ENCODE measurements at places on chromosomes 5 and 9. TPM values are rescaled to one million over a fixed set of nuclear protein-coding genes. Genes with fewer than 3 reads are reported as not detected.

DNA sequence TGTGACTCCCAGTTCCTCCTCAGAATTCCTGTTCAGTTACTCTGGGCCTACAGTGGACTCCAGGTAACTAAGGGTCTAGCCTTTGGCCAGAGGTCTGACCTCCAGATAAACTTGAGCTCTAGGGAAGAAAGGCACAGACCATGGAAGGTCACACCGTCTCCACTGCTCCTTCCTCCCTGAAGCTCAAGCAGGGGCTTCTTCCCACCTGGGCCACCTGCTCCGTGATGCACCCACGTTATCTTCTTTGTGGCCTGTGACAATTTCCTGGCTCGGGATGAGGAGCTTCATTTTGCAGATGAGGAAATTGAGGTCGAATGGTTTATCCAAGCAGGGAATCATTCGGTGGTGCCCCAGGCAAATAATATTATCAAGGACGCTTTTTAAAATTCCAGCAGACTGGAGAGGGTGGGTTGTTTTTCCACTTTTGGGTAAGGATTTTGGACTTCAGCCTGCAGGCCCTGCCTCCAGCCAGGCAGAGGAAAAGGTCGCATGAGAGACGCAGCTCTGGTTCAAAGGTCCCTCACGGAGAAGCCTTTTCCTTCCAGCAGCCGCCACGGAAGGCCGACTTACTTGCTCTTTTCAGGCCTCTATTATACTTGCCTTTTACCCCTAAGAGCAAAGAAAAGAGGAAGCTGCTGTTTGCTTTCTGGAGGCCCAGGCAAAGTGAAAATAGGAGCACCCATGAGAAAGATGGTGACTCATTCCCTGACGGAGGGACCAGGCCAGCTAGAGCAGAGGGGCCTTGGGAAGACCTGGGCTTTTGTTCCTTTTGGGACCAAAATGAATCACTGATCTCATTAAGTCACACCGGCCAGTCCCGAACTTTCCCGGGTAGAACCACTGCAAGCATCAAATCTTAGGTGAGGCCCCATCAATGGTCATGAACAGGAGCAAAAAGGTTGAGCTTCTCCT lies 22.8 kb upstream of the DUSP1 start:
- no peak for DNase-seq

DNA sequence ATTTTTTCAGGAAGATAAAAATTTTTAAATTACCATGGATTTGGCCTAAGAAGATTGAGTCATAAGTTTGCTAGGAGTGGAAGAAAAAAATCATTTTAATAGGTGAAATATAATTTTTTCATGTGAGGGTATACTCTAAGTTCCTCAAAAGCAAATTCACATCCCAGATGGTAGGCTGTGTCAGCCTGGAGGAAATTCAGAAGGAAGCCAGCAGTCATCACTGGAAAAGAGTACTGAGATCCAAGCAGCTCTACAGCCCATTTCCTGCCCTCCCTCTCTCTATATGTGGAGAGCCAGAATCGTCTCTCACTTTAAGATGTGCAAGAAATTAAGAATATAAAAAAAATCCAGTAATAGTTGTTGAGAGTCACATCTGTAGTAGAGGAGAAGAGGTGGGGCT lies 126.5 kb upstream of the CDH18 start:
- no peak for DNase-seq

DNA sequence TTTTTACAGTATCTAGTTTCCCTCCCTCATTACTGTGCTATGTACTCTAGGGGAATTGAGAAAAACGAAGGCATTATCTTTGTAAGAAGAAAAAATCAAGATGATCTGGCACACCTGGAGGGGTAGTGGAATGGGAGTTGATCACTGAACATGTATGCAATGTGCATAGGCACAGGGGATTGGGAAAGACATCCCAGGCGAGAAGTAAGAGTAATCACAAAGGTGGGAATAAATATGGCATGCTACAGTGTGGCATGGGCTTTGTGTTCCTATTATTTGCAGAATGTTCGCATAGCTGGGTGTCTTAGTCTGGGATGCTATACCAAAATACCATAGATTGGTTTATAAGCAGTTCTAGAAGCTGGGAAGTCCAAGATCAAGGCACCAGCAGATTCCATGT lies 130.6 kb downstream of the SMARCA2 start:
- no peak for DNase-seq

- DNase-seq: peak; percentile 75
Observed at GRCh38 chr5:72107131-72107900, at the start of gene MAP1B. Gene MAP1B, plus strand, starts transcription at chr5:72107475. Its CDS starts 57 bp downstream, at chr5:72107532.

DNA sequence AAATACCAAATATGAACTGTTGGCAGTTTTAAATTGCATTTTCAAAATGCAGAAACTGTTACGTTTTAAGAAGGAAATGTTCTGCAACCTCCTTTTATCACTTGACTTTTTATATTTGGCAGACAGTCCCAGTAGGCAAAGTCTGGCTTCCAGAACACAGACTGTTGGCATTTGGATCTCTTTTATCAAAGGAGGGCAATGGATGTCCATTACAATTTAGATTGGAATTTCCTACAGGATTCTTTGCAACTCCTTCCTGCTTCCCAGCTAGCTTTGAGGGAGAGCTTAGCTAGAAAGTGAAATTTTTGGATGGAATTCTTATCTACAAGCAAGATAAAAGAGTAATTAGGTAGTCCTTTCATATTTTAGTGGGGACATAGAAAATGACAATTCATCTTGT lies 142.6 kb downstream of the SLF1 start:
- no peak for DNase-seq

DNA sequence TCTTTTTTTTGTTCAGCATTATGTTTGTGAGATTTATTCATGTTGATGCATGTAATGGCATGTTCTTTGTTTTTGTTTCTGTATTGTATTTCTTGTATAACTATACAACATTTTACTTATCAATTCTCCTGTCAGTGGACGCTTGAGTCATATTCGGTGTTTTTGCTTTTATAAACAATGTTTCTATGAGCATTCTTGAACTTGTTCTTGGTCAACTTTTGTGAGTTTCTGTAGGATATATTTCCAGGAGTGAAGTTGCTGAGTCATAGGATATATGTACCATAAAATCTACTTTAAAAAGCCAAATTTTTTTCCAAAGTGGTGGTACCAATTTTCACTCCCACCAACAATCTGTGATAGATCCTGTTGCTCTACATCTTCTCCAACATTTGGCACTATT lies 104.8 kb downstream of the VCAN start:
- no peak for DNase-seq

- DNase-seq: no peak
Observed at GRCh38 chr9:34809504-34810186, 99.7 kb upstream of the CCL21 start.

DNA sequence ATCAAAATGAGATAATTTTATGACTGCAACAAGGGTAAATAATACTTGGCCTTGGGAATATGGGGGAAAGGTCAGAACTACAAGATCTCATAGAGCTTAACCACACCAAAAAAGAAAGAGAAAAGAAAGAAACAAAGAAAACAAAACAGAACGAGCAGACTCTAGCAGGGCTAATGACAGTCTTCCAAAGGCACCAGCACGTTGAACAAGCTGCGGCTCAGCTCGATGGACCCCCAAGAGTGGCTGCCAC lies 689 bp downstream of the AK3 start:
- no peak for DNase-seq

DNA sequence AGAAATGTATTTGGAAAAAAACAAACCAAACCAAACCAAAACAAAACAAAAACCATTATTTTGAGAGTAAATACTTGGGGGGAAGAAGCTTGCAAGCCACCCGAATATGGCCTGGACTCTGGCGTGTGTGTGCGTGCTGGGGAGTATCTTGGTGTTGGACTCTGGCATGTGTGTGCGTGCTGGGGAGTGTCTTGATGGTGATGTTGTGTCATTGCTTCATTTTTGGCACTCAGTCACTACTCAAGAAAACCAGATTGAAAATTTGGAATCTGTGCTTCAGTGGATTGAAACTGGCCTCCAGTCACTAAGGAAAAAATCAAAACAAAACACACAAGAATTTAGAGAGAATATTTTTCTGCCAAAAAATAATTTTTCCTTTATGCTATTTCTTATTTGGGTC lies 76.1 kb downstream of the ARRDC3 start:
- peak; percentile 80 for DNase-seq

DNA sequence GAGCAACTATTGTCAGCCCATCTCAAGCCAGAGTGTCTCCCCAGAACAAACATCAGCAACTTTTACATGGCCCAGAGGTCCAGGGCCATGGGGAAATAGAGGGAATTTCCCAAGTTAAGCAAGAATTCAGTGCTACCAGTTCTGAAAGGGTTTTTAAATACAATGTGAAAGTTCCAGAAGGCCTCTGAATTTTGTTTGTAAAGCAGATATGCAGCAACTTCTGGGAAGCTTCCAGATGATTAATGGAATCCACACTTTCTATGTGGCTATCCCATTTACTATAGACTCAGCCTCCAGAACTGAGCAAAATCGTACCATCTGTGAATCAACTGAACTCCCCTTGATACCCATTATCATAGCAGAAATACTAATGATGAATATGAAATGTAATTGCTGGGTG lies 93.8 kb downstream of the FEM1C start:
- peak; percentile 79 for DNase-seq

DNA sequence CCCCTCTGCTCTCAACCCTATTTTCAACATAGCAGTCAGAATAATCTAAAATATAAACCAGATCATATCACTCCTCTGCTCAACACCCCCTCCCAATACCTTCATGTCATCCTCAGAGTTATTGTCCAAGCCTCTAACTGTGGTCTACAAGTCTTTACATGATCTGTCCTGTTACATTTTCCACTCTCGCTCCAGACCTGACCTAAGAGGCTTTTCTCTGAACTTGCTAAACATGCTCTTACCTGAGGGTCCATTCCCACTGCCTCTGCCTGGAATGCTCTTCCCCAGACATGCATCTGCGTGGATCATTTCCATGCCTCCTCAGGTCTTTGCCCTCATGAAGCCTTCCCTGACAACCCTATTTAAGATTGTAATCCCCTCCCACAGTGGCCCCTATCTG lies 12.0 kb downstream of the NIPSNAP3B start:
- no peak for DNase-seq

DNA sequence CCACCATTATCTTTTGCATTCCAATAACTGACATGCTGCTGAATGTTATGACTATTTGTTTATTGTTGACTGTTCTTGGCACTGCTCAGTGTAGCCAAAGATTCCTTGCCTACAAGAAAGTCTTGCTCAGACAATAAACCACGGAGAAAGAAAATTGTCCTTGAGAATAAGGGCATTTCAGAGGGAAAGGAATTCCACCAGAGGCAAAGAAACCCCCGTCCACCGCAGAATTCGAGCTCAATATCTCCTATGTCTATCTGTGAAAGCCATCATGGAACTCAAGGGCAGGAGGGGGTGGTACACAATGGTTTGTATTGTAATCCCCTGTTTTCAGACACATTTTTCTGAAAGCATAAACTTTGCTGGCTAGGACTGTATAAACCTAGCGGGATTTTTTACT lies 70.3 kb upstream of the ADAMTS16 start:
- no peak for DNase-seq

GRCh38 chr5:98066910-98067309 lies 706.6 kb upstream of the RGMB start:
- DNase-seq: no peak

- DNase-seq: no peak
Observed at GRCh38 chr5:111229871-111230810, 6.0 kb downstream of the CAMK4 start.

GRCh38 chr9:108125625-108126024 lies 636.1 kb upstream of the KLF4 start:
- DNase-seq: no peak

DNA sequence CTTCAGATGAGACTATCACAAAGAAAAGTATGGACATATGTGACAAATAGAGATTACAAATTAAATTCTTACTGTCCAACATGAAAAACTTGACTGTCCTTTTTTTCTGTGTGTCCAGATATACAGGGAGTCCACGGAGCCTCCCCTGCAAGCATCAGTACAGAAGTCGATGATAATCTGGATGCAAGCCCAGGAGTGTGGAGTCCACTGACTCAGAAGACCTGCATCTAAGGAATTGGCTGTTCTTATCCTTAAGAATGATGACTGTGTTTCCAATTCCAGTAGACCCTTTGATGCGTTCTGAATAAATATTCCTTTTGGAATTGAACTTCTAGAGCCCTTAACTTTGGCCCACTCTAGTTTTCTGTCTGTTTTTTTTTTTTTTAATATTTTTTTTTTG lies 56.7 kb upstream of the TAF11L2 start:
- no peak for DNase-seq

GRCh38 chr9:32942755-32943460 lies 58.5 kb downstream of the APTX start:
- no peak for DNase-seq

GRCh38 chr5:150057052-150057451 lies 29.3 kb downstream of the CSF1R start:
- no peak for DNase-seq

DNA sequence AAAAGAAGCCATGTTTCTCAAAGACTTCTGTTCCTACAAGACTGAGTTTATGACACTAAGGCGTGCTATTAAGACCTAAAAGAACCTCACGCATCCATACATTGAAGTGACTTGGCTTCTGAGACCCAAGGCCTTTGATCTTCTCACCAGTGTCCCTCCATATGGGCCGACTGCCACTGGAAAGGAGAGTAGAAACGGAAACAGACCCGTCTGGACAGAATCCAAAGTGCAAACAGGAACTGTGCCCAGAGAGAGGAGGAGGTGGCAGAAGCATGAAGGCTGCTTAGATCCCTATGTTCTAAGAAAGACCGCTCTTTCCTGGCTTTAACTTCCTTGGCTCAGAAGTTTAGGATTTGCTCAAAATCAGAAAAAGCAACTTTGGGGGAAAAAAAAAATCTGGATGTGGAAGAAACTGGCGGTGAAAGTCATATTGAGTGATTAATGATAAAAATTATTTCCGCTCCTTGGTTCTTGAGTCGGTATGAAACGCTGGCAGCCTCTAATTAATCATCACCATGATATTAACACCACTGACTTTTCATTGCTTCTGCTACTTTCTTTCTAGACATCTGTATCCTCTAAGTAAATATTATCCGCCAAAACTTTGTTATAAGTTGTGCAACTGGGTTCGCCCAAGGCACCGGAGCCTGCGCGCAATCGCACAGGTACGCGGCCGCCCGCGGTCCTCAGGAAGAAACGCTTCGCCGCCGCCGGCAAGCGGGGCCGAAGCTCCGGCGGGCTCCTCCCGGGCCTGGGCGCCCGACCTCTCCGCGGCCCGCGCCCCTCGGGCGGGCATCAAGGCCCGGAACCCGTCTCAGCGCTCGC lies 726 bp downstream of the DAP start:
- DNase-seq: peak; percentile 44

GRCh38 chr5:95847261-95847592 lies 24.7 kb upstream of the GLRX start:
- no peak for DNase-seq

SPARC gene
- 3,092 TPM for total RNA-seq

AUH gene
- total RNA-seq: 30.0 TPM

ENTR1 gene
- total RNA-seq: 21.4 TPM

NUP214 gene
- 21.7 TPM for total RNA-seq

TNFSF15 gene
- total RNA-seq: 0.59 TPM

FOXD4L4 gene
- 0.20 TPM for total RNA-seq
